Omental fat pad (tissue), 4 donors: ENCODE measurements at places on chromosomes 1 and 21. TPM values are rescaled to one million over a fixed set of nuclear protein-coding genes. Genes with fewer than 3 reads are reported as not detected.

GRCh38 chr1:222171005-222171404 lies 376.9 kb downstream of the HHIPL2 start:
- no peak for DNase-seq

DNA sequence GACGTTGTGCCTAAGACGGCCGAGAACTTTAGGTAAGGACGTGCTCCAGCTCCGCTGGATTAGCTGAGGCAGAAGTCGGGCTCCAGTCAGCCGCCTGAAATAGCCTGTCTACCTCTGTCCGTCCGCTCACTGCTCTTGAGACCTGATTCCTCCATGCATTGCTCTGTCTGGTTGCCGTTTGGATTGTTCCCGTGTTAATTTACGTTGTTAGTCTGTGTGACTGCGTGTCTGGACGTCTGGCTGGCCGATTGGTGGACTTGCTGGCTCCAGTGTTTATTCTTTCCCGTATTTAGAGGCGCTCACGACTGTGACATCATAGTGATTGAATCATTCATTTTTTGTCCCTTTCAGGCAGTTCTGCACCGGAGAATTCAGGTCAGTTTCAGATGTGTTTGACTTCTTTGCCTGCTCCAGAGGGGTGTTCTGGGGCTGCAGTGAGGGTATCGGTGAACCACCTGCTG lies 684 bp downstream of the PPIH start:
- no peak for DNase-seq

DNA sequence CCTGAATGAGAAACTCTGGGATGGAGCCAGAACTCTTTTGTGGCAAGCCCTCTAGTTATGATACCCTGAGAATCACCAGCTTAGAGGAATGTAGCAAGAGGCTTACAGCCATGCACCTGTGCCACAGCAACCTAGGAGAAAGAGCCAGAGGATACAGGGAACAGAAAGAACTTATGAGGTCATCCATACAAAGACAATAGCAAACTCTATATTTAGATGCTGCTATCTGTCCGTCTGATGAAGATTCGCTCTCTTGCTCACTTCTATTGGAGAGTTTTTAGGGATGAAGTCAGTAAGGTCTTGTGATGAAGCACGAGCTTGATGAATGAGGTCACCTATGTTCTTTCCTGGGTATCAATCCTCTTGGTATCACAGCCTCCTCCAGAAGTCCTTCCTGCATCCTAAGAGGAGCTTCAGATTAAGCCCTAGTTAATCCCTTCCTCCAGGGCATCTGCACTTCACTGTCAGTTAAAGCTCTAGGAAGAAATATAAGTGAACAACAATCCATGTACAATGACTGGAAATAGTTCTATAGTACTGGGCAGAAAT lies 185.6 kb downstream of the DAB1 start:
- DNase-seq, result no peak

Gene UTS2
- total RNA-seq, result 0.65 TPM

Gene ASCL5
- not detected for total RNA-seq
